ENCODE measurements at places on chromosomes 16 and 17.

DNA sequence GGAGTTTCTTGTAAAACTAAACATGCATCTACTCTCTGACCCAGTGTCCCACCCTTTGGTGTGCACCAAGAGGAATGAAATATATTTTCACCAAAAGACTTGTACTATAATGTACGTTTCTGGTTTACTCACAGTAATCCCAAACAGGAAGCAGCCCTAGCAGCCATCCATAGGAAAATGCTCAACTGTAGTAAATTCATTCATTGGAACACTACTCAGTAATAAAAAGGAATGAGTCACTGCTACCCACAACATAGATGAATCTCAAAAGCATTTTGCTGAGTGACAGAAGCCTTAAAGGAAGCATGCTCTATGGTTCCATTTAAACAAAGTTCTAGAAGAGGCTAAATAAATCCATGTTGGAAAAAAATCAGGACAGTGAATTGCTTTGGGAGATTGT, 37.6 kb upstream of the DHRS7B start:
- no peak for DNase-seq

GRCh38 chr16:1792836-1793577, 498 bp downstream of the IGFALS start:
- no peak for DNase-seq

- DNase-seq: no peak
These were observed 14.7 kb upstream of the BCAR1 start for GRCh38 chr16:75265911-75266701.

GRCh38 chr17:2904135-2904534, 107.9 kb downstream of the RAP1GAP2 start:
- DNase-seq: no peak
